ENCODE measurements at places on chromosomes 2 and 18.

DNA sequence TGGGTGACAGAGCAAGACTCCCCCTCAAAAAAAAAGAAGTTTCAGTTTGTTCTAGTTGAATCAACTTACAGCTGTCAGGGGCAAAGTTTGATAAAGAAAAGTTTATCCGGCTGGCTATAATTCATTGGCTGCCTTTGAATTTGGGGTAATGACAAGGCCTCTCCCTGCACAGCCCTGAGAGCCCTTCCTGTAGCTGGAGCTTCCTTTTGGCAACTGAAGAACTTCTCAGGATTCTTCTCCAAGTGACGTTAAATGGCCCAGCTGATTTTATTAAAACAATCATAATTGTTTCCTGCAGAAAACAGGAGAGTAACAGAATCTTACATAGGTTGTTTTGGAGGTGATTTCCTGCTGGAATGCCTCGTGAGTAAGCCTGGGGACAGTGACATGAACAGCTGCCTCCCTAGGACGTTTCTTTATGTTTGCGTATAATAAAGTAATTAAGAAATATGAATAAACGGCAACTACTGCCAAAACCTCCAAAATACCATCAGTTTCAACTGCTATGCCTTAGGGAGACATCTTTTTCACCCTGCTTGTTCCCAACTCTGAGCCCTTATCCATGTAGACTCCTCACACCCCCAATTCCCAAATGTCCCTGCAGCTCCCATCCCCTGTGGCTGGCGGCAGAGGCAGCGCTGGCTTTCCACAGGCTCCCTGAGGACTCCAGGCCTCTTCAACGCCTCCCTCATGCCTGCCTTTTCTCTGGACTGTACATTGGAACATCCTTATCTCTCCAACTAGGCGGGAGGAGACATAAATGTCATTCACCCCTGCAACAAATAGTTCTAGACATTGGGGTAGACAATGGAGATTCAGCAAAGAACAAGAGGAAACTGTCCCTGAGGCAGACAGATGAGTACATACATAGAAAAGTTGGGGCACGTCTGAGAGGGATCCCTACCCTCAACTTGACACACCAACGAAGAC is 59.2 kb upstream of the FZD7 start:
- no peak for DNase-seq

DNA sequence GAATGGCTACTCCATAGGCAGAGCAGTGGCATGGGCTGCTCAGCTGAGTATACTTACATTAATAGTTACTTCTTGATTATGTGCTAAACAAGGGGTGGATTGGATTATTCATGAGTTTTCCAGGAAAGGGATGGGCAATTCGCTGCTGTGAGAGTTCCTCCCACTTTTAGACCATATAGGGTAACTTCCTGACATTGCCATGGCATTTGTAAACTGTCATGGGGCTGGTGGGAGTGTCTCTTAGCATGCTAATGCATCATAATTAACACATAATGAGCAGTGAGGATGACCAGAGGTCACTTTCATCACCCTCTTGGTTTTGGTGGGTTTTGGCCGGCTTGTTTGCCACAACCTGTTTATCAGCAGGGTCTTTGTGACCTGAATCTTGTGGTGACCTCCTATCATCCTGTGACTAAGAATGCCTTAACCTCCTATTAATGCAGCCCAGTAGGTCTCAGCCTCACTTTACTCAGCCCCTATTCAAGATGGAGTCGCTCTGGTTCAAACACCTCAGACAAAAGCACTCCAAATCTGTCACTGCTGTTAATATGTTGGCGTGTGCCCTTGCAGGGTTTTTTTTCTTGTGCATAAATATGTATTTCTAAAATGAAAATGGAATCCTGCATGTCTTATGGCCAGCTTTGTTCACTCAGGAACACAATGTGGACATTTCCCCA is 56.0 kb downstream of the CYBRD1 start:
- DNase-seq = no peak

GRCh38 chr2:137178951-137179377 is 413.6 kb downstream of the THSD7B start:
- DNase-seq = no peak

DNA sequence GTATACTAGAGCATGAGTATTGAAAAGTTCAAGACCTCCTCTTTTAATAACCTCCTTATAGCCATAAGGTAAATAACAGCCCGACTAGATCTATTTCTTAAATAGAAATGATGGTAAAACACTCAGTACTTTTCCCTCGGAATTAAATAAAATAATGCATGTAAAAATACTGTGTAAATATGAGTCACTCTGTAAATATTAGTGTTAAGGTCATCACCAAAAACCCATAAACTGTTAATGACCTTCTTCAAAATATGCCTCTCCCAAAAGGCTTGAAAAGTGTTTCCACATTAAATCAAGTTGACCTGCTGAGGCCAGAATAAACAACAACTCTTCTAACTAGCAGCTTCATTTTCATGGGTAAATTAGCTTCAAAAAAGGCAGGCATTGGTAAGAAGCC is 25.3 kb upstream of the BZW1 start:
- no peak for DNase-seq

- DNase-seq = no peak
These were observed 22.6 kb downstream of the FOXI3 start for GRCh38 chr2:88429929-88430328.

- DNase-seq = no peak
These were observed 1024.1 kb upstream of the KLHL29 start for GRCh38 chr2:22360735-22361374.

DNA sequence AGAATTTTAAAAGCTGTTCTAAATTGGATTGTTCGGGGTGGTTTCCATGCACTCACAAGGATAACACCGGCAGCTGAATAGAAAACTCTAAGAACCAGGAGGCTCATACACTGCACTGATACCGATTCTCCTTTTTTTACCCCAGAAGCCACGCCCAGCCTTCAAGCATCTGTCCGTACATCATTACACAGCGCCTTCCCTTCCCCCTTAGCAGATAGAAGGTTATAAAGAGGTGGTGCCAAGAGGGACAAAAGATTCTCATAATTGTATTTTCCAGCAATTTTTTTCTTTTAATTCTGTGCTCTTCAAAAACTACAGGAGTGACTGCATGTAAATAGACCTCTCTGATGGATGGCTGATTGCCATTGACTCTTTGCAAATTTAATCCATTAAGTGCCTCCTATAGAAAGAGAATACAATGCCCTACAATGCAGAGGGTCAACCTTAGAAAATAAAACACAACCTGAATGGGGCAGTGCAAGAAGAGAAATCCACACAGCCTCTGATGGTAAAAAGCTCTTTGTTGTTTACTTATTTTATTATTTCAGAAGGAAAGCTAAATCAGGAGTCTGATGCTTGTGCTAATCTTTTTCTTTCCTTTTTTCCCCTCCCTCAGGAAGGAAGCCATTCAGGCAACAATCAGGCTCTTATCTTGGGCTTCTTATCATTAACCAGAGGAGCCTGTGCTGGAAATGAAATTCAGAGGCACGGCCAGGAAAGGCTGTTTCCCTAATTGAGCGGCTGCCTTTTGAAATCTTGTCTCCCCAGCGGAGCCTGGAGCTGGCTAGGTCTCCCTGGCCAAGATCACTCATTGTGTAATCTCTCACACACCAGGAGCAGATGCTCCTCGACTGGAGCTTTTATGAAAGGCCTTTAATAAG is 198.9 kb upstream of the NABP1 start:
- peak; percentile 29 for DNase-seq

- DNase-seq = no peak
These were observed 42.9 kb downstream of the ACYP2 start for GRCh38 chr2:54158311-54158710.

GRCh38 chr2:15169326-15170069 is 391.6 kb downstream of the NBAS start:
- no peak for DNase-seq

GRCh38 chr2:88032070-88032702 is 15.8 kb upstream of the RNU2-63P start:
- DNase-seq = no peak

DNA sequence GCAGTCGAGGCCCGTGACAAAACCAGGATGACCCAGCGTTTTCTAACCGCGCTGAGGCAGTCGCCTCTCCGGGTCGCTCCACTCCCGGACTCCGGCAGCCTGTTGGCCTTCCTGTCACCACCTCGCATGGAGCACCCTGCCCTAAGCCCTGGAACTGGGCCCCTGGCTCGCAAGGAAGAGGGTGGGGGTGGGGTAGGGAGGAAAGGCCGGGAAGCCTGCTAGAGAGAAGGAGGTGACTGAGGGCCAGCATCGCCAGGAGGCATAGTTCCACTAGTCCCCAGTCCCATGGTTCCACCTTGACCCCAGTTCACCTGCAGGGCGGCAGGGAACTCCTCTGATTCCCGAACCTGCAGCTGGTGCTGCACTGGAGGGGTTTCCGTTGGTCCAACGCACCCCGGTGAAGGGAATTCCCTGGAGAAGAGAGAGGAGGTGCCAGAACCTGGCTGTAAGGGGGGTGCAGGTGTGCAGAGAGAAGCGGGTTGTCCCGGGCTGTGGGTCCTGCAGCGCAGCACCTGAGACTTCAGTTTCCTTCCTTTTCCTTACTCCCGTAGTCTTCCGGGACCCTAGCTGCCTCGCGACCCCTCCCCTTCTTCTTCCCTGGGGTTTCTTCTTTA is 11.8 kb upstream of the EN1 start:
- no peak for DNase-seq

All from NCI-H345 (cell line).